ENCODE measurements at places on chromosomes 12 and 14.

DNA sequence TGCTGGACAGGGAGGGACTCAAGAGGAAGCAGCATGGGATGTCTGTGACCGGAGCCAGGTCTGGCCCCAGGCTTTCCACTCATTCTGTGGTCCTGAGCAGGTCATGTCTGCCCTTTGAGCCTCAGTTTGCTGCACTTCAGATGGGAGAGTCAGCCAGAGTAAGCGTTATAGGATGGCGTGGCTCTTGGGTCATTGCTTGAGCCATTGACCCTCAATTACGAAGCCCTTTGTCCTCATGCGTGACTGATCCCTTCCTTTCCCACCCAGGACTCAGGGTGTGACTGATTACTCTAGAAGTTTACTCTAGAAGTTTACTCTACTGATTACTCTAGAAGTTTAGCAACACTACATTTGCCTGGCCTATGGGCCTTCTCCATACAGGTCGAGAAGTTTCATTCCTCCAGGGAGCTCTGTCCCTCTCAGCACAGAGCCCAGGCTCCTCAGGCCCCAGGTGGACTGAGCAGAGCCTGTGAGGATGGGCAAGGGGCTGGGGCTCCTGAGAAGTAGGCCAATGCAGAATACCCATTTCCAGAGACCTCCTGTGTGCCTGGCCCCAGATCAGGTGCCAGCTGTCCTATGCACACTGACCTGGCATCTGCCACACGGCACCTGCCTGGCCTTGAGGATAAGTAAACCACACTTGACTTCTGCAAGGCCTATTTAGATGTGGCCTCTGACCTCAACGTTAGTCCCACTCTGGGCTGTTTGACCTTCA, 7.6 kb upstream of the IFI27 start:
- no peak for DNase-seq

GRCh38 chr12:105222284-105222655, 13.7 kb downstream of the APPL2 start:
- no peak for DNase-seq

- DNase-seq: no peak
These were observed 298.1 kb downstream of the MED13L start for GRCh38 chr12:115979351-115979750.

- DNase-seq: no peak
These were observed 9.8 kb upstream of the C12orf42 start for GRCh38 chr12:103505371-103506236.

GRCh38 chr14:53553221-53553620, 400.1 kb upstream of the DDHD1 start:
- no peak for DNase-seq

GRCh38 chr12:24617471-24617870, 331.4 kb downstream of the BCAT1 start:
- DNase-seq: no peak

DNA sequence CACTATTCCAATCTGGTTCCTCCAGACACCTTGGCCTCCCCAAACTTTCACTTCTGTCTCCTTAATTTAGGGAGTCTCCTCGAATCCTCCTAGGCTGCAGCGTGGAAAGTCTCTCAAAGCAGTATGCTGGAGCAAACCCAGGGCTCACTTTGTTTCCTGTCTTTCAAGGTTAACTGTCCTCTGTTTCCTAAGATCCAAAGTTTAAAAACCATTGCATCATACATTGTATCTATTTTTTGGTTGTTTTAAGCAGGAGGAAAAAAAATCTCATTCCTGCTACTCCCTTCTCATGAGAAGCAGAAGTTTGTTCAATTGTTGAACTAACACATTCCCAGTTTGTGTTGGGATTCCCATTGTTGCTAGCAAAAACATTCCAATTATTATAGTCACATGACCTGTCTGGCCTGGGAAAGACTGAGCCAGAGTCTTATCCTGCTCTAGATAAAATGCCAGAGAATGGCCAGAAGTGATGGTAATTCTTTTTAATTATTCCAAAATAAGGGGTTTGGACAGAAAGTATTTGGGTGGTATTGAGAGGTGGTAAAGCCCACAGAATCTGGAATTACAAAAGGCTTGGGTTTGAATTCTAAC, 67.3 kb downstream of the HSPB8 start:
- DNase-seq: no peak

DNA sequence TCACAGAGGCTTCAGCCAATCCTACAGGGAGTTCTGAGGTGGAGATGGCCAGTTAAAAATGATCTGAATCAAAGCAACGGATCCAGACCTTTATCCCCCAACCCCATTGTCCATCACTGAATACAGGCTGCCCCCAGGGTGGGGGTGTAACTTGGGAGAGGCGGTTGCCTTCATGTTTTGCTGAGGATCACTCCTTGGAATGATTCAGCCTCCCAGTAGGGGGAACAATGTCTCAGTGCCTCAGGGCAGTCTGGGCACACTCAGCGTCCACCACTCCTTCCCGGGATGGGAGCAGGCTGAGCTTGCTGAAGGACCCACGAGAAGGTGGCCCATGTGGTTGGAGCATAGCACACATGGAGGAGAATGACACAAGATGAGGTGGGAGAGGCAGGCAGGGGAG, 60.2 kb downstream of the RFX4 start:
- no peak for DNase-seq

DNA sequence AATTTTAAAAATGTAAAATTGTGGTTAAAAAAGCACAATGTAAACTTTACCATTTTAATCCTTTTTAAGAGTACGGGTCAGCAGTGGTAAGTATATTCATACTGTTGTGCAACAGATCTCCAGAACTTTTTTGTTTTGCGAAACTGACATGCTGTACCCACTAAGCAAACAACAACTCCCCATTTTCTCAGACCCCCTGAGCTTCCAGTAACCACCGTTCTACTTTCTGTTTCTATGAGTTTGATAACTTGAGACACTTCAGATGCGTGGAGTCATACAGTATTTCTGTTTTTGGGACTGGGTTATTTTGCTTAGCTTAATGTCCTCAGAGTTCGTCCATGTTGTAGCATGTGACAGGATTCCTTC, 38.0 kb downstream of the CHST11 start:
- no peak for DNase-seq

GRCh38 chr14:29926228-29926627, 1.4 kb downstream of the PRKD1 start:
- no peak for DNase-seq

DNA sequence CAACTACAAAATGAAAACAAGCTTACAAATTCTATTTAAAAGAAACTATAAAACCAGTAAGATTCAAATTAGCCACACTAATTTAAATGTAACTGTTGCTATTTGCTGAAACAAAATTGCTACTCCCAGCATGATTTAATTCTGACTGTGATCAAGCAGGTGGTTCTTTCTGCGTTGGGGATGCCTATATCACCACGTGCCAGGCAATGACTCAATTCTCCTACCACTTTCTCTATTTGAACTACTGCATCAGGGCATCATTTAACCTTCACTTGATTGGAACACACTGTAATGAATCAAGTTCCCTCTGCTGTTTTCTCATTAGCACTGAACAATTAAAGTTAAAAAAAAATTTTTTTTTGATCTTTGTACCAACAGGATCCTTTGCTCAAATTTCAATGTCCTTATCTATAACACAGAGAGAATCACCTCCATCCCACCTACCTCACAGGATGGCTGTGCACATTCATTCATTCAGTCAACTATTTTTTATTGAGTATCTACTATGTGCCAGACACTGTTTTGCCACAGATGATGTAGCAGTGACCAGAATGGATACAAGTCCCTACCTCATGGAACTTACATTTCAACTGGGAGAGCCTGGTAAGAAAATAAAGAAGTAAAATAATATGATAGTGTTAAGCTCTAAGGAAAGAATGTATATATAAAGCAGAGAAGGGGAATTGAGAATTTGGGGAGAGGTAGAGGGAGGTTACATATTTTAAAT, 8.0 kb upstream of the ACTN1 start:
- DNase-seq: no peak

GRCh38 chr12:88188180-88188579, 46.1 kb downstream of the TMTC3 start:
- DNase-seq: no peak

- no peak for DNase-seq
These were observed 2.2 kb downstream of the ZBTB1 start for GRCh38 chr14:64506721-64507120.

- no peak for DNase-seq
These were observed 45.9 kb downstream of the IFNG start for GRCh38 chr12:68113644-68114043.

GRCh38 chr14:62146030-62146429, 383.8 kb downstream of the SNAPC1 start:
- no peak for DNase-seq

- no peak for DNase-seq
These were observed 67.0 kb upstream of the CAND1 start for GRCh38 chr12:67202011-67202677.

DNA sequence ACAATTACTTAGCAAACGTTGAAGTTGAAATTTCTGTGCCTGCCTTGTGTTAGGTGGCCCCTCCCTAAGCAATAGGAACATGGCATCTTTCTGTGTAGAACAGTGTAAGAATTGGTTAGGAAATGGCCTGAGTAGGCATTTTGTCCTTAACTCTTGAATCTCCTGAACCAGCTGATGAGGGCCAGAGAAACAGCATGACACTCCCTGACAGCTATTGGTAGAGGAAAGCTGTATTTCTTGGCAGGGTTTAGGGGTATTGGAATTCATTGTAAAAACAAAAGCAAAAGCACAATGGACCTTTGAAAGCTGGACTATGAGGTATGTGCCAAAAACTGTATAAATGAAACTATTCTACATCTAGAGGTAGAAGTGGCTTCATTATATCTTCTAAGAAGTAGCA, 40.6 kb upstream of the LRTM2 start:
- DNase-seq: no peak

GRCh38 chr12:63808631-63809030, 28.9 kb downstream of the RXYLT1 start:
- no peak for DNase-seq

GRCh38 chr12:12722435-12723148, 5.4 kb downstream of the CDKN1B start:
- no peak for DNase-seq

DNA sequence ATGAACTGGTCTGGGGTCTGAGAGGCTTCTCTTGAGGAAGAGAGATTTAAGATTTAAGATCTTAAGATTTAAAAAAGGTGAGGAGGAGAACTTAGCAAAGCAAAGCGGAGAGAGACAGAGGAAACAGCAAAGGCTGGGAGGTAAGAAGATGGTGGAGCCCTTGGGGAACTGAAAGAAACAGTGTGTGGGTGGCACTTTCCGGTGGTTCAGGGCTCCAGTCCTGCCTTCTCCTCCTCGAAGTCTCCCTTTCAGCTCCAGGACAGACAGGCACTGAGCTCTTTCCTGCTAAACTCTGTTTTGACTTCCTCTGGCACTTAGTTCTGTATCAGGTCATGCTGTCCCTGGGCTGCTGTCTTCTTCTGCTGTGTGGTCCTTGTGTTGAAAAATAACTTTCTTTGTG, 298.7 kb upstream of the SRRM4 start:
- no peak for DNase-seq

DNA sequence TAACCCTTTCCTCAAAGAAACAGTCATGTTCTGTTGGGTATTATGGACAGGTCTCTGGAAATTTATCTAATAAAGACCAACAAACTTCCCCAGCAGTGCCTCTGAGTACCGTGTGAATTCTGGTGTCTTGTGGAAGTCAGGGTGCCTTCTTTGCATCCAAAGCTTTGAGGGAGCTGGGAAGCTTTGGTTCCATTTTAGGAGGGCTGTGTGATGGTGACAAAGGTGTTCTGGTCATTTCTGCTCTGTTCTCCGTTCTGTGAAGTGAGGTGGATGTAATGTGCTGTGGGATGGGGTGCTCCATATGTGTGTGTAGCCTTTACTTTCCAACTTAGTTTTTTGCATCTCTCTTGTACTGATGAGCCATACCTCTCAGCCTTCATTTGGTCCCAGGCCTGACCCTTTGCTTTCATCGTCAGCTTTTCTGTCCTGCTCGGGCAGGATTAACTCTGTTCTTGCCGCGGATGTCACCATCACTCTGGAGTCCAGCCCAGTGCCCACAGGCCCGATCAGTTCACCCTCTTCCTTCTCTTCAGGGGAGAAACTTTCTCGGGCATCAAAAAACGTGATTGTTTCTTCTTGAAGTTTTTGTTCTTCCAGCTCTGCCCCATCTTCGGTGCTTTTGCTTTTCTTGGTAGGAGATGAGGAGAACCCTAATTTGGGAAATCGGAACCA, 13.2 kb downstream of the PLD4 start:
- no peak for DNase-seq

- no peak for DNase-seq
These were observed 530 bp upstream of the NYNRIN start for GRCh38 chr14:24398293-24398652.

DNA sequence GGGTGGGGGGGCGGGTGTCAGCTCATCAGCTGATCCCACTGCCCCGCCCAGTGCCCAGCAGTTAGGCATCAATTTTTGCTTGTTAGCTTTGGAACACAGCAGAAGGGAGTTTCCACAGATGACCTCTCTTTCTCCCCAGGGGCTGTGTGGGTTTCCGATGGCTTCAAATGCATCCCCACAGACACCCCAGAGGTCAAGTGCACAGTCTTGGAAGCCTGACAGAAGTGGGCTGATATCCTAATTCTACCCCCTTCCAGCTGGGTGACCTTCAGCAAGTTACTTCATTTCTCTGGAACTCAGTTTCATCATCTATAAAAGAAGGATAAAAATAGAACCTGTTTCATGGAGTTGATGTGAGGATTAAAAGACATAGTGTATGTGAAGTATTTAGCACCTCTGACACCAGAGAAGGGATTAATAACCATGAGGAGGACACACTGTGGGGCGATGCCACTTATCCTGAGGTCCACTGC, 22.0 kb downstream of the TTC9 start:
- DNase-seq: no peak

DNA sequence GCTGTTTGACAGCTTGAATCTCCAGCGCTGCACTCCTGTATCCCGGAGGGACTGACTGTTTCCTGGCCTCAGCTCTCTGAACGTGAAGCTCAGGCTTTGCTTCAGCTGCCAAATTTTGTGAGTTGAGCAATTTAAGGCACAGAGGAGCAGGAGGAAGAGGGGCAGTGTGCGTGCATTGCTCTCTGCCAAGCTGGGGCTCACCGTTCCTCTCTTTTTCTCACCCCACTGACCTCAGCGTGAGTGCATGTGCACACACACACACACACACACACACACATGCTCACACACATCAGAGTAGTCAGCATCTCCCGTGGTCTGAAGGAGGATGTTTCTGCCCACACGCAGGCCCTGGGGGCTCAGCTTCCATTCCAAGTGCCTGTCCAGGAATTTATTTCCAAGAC, 27.8 kb upstream of the BDKRB2 start:
- no peak for DNase-seq

DNA sequence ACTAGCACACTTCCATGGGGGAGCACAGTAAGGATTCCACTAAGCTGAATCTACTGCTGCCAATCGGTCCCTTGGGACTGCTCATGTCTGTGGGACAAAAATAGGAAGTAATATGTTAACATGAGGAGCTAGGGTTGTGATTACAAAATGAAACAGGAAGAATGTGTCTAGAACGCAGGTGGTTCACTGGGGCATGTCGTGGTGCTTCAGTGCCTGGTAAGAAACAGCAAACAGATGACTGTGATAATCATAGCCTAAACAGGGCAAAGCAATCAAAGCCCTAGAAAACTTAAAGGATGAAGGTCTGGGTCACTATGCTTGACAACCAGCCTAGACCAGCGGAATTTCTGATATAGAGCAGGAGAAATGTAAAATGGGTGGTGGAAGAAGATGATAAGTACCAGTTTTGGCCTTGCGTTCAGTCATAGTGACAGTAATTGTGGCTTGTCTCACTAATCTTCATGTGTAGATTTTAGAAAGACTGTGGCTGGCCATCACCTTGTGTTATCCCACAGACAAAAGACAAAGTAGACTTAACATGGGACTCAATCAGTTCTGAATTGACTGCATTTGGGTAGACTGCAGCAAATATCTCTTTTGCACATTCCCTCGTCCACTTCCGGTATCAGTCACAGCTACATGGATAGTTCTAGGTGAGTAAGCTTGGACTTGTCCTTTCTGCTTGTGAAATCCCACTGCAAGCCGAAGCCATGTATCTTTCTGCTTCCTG, 51.4 kb downstream of the WASHC3 start:
- no peak for DNase-seq
